ENCODE measurements at places on chromosomes 12 and 14.

DNA sequence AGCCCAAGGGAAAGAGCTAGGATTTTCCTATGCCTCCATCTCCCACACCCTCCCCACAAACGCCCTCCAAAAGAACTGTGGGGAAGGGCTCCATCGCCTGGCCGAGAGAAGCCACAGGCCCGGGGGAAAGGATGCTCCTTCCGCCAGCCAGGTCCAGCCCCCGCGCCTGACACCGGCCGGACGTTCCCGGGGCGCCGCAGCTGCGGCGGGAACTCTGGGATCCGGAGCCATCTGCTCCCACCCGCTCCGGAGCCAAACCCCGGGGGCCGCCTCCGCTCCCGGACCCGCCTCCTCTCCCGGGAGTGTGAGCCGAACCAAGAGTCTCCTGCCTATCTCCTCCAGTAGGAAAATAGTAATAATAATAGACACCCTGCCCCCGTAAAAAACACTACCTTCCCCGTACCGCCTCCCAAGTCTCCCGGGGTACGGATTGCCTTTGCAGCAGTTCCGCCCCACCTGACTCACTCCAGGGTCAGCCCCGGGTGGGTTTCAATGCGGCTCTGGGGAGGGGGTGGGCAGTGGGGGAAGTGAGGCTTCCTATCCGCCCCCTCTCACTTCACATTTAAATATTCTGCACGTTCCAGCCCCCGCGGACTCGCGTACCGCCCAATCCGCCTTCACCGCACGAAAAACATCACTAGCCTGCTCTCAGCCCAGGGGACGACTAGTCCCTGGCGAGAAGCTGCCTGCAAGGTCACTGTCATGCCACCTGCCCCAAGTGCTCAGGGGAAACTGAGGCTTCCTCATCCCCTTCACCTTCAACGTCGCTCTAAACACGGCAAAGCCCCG is 2.4 kb downstream of the AGAP2 start:
- DNase-seq: no peak

GRCh38 chr12:62446754-62447452 is 19.7 kb upstream of the MON2 start:
- DNase-seq: no peak

GRCh38 chr12:114412825-114413749 is 7.1 kb upstream of the TBX5 start:
- DNase-seq: no peak

DNA sequence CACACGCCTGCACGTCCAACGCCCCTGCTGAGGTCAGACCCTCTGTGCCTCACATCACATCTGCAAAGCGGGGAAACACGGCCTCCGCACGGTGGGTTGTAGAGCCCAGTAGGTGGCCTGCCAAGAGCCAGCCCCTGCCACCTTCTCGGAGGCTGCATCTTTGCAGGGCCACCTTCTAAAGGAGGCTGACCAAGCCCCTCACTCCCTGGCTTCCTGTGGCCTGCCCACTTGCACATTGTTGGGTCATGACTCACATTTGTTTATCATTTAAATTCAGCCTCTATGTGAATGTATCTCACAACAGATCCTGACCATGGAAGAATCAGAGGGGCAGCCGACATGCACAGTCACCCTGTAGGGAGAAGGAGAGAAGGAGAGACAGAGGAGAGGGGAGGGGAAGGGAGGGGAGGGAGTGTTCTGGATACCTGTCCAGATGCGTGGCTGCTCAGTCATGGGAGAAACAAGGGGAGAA is 319.5 kb upstream of the DIO3 start:
- no peak for DNase-seq

GRCh38 chr12:116080415-116080814 is 197.1 kb downstream of the MED13L start:
- DNase-seq: no peak
